Stimulated activated CD8-positive, alpha-beta memory T cell treated with anti-CD3 and anti-CD28 coated beads, Interleukin-4, amount 100 ng/mL, for 1 hour (primary cell): ENCODE measurements at places on chromosomes 11 and 22.

DNA sequence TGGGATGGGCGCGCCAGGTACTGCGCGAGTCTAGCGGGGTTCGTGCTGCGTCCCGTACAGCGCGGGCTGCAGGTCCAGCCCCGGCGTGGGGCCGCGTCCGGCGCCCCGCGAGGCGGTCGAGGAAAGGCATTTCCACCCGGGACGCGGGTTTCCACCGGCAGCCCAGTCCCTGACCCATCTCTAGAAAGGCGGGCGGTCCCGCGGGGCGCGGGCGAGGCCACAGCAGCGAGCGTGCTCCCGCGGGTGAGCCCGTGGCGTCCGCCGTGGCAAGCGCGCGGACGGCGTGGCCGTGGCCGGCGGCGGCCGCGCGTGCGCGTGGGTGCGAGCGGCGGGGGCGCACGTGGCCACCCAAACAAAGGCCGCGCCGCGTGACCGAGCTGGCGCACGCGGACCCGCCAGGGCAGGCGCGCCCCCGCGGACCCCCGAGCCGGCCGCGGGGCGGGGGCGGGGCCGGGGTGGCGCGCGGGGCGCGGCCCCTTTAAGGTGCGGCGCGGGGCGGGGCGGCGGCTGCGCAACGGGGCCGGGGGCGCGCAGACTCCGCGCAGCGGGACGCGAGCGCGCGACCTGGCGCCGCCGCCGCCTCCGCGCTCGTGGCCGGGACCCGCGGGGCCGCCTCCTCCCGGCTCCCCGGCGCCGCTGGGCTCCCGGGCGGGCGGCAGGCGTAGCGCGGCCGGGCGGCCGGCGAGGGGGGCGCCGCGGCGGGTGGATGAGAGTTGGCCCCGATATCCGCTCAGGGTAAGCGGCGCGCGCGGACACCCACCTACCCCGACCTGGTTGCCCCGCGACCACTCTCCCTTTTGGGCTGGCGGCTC, 39.3 kb upstream of the CELSR1 start:
- peak; percentile 15 for DNase-seq

DNA sequence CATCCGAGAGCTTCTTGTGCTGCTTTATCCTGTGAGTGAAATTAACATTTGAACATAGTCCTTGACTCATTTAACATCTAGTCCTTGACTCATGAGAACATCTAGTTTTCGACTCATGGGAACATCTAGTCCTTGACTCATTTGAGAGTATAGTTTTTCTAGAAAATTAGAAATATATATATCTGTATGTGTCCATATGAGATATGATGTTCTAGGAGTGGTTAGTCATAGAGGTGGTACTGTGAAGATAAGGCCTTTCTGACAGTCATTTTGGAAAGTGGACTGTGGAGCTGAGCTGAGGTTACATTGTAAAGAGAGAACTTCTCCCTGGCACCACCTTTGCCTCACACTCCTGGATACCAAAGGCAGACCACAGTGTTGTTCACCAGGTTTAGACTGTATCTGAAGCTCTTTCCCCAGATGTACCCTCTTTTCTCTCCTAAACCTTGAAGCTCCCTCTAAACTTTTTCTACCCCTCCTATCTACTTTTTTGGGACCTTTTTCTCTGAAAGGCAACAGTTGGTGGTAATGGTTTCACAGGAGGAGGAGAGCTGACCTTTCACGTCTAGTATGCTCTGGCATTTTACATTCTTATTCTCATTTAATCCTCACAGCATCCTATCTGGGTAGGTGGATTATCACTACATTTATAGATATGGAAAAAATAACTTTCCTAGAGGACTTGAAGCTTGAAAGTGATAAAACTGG, 67.2 kb downstream of the PPP2R1B start:
- DNase-seq, result no peak

DNA sequence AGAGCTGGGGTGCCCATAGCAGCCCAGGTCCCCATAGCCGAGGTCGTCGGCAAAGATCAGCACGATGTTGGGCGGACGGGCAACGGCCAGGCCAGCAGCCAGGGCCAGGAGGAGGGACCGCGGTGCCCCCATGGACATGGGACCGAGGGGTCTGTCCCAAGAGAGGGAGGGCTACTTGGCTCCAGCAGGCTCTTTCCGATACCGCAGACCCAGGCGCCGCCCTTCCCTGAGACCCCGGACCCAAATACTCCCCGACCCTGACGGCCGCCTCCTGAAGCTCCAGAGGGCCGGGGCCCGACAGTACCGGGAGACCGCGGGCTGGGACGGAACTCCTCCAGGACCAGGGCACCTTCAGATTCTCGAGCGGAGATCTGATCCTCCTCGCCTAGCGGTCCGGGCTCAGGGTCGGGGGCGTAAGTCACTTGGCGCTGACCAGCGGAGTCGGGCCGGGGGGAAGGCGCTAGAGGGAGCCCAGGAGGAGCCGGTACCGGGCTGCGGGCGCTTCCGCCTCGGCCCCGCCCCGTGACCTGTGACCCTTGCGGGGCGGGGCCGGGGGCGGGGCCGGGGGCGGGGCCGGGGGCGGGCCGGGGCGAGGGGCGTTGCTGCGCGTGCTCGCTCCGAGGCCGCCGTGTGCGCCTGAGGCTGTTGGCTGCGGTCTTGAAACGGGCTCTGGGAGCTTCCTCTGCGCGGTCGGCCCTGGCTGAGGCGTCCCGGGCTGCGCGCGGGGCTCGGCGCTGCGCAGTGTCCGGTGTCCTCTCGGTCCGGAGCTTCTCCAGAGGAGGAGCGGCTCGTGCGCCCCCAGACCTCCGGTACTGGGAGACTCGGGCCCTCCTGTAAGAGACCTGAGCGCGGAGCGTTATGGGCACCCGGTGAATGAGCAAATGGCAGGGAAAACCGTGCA, at the start of gene ARSA:
Gene ARSA, minus strand, starts transcription at position 511 of the 901 bp plus-strand sequence. Its CDS starts 373 bp downstream, at position 138.
- DNase-seq, result peak; percentile 59

GRCh38 chr11:9386901-9387300, 2.4 kb downstream of the IPO7 start:
- no peak for DNase-seq

GRCh38 chr22:40602231-40602630, 34.3 kb downstream of the MRTFA start:
- no peak for DNase-seq

- no peak for DNase-seq
Observed at GRCh38 chr22:23104187-23104971, 34.1 kb downstream of the GNAZ start.

DNA sequence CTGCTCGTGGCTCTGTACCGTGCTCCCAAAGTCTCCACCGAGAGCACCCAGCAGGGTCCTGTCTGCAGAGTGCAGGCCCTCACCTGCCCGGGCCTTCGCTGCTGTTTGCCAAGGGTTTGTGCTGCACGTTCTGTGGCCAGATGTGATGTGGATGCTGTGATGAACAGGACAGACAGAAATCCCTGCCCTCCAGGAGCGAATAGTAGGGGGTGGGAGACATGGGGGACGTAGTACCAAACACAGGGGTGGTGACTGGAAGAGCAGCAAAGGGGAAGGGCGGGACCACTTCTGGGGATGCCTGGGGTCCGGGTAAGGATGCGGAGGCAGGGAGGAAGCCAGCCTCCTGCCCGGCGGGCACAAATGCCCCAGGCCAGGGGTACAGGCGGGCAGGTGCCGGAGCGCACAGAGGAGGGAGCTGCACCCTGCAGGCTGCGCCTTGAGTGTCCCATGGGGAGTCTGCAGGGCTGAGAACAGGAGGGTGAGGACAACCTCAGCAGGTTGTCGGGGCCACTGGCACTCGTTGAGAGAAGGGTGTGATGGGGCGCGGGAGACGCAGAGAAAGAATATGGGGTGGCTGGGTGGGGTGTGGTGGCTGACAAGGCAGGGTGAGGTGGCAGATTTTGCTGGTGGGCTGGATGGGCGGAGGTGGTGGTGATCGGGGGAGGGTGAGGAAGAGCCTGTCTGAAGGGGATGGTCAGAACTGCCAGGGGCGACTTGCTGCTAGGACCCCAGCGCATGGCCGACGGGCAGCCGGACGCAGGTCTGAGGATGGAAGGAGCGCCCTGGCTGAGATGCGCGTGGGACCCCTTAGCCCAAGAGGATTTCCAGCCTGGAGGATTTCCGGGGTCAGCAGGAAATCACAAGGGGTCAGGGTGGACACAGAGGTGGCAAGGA, 16.3 kb upstream of the CTSD start:
- no peak for DNase-seq
